Iris pigment epithelial cell (primary cell): ENCODE measurements at places on chromosomes 3 and 15.
A peak's percentile ranks its signal among the peaks of the same experiment; 100 is the strongest.

DNA sequence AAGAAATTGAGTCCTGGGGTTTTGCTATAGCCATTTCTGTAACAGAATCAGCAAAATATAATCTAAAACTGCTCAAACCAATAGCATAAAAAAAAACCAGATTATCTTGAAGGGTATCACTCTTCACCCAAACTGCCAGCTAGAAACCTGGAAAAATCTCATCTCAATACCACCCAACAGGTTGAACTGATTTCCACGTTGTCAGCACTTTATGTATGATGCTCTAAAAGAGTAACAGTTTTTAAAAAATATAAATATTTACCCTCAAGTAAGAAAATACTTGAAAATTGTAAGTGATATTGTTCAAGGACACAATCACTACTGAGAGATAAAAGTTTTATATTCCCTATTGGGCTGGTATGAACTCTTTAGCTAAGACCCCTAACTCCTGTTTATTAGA is 451.3 kb downstream of the EPHA3 start:
- no peak for DNase-seq

DNA sequence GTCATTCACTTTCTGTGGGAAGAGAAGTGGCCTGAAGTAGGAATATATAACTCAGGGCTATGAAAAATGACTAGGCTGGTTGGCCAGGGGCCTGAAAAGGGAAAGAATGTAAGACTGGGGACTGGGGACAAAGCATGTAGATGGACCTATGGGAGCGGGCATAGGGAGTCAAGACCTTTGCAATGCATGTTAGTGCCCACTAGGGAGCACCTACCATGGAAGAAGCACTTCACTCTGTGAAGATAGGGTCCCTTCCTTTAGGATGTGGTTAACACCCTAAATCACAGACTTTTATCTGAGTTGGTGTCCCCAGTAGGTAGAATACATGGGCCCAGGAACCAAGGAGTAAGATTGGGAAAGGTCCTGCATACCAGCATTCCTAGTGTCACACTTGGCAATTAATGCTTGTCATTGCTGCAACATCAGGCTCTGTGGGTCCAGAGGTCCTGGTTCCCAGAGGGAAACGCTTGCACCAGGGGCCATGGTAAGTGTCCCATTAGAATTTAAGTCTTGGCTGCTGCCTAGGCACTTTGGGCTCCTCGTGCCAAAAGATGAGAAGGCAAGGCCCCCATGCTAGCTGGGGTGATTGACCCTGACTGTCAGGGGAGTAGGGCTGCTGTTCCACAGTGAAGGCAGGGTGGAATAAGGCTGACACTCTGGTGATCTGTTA is 79.6 kb downstream of the CRYGS start:
- no peak for DNase-seq

DNA sequence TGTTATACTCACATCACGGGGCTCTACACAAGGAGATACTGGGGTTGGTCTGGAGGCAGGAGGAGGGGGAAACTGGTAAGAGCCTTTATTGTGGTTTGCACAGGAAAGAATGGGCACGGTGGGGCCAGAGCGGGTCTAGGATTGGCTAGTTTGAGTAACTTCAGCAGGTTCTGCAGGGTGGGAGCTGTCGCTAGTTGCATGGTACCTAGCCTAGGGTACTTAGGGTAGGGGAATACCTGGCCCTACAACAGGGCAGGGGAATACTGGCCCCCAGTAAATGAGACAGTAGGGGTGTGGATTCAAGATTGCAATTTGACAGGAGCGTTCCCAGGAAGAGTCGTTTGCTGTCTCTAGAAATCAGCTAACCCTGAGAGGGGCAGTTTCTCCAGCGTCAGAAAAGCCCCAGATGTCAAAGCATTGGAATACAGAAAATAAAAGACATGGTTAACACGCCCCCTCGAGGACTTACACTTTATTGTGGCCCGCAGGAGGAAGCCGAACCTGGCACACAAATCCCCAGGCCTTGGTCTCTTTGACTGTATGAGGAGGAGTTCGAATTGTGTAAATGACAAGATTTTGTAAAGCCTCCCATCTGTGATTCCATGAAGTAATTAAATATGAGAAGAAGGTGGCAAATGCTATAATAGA is 32.0 kb downstream of the ST8SIA2 start:
- no peak for DNase-seq

- DNase-seq = no peak
Observed at GRCh38 chr3:131901686-131902085, 133.1 kb downstream of the CPNE4 start.

- no peak for DNase-seq
Observed at GRCh38 chr3:66863205-66864111, 134.6 kb upstream of the KBTBD8 start.

- no peak for DNase-seq
Observed at GRCh38 chr15:22226034-22226790, 145.9 kb downstream of the OR4M2 start.

DNA sequence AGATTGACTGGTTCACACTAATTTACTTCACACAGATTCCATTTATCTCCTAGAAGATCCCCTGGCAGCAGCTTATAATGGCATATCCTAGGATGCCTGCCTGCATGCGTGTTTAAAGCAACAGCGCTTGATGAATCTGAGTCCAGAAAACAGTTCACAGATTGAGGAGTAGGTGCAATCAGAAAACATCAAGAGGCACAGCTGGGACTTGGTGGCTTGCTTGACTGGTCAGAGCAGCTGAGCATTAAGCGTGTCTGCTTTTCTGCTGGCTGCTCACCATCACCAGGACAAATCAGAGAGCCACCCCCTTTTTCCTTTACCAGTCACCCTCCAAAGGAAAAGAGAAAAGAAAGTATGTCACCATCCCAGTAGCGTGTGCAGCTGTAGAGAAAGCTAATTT is 223.6 kb downstream of the WDR72 start:
- DNase-seq = no peak

DNA sequence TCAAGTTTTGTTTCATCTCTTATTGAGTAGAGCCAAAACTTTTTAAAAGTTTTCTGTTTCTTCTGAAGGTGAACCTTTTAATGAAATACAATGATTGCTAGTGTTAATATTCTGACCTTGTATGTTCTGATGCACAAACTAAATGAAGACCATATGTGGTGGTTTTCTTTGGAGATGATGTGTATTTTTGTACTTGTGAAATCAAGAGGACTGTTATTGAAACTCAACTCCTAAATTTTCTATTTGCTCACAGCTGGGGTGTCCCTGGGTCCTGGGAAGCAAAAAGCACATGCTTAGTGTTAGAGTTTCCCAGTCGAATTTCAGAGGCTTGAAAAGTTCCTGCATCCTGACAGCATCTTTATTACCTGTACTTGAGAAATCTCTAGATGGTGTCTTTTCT is 1185.8 kb upstream of the ALCAM start:
- DNase-seq = no peak

- peak; percentile 74 for DNase-seq
Observed at GRCh38 chr15:40081691-40082194, 26.9 kb downstream of the BMF start.

- peak; percentile 55 for DNase-seq
Observed at GRCh38 chr15:79003301-79003700, 58.5 kb upstream of the CTSH start.

DNA sequence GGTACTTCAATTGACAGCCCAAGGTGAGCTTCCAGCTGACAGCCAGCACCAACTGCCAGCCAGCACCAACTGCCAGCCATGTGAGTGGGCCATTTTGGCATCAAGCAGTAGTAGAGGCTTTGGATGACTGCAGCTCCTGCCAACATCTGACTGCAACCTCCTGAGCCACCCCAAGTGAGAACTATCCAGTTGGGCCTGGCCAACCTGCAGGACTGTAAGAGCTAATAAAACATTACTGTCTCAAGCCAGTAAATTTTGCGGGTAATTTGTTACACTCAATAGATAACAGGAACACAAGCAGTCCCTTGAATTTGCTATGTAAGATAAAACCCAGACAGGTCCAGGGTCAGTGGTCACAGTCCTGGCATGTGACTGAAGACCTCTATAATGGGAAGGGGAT is 29.7 kb downstream of the EPHB1 start:
- no peak for DNase-seq

GRCh38 chr3:138051947-138052802 is 42.2 kb downstream of the CLDN18 start:
- peak; percentile 63 for DNase-seq

DNA sequence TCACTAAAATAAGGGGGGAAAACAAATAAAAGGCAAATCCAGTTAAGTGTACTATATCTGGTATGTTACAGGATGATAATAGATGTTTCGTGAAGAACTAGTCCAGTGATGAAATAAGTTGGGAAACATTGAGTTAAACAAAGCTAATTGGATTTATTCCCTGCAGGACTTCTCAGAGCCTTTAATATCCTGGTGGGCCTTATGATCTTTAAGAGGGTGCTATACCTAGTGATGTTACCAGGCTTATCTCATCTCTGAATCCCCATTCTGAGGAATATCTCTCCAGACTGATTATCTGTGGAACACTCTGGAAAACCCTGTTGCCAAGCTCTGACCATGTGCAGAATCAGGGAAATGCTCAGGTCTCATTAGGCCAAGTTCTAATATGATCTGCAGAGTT is 54.8 kb upstream of the POMGNT2 start:
- no peak for DNase-seq

- DNase-seq = no peak
Observed at GRCh38 chr3:174596447-174596982, 262.6 kb upstream of the NAALADL2 start.

- DNase-seq = peak; percentile 96
Observed at GRCh38 chr3:124263168-124263567, 271.2 kb upstream of the ROPN1 start.

GRCh38 chr3:194552327-194552949 is 65.6 kb upstream of the ATP13A3 start:
- DNase-seq = no peak

DNA sequence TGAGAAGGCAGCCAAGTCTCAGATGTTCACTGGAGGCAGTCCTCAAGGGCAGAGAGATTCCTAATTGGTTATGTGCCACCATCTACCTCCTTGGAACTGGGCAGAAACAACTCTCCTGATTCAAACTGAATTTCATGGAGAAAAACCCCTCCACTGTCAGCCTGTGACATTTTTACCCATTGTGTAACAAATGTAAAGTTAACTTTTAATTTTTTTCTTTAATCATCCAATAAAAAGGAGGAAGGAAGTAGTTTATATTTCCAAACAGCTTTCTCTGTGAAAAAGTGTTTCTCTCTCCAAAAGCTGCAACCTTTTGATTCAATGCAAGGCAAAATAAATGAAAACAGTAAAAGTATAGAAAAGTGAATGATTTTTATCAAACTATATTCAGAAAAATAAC is 510 bp upstream of the COLQ start:
- DNase-seq = no peak

GRCh38 chr15:50176869-50177268 is 5.1 kb upstream of the SLC27A2 start:
- peak; percentile 61 for DNase-seq

- DNase-seq = no peak
Observed at GRCh38 chr3:129947538-129948240, 26.8 kb upstream of the TRH start.

DNA sequence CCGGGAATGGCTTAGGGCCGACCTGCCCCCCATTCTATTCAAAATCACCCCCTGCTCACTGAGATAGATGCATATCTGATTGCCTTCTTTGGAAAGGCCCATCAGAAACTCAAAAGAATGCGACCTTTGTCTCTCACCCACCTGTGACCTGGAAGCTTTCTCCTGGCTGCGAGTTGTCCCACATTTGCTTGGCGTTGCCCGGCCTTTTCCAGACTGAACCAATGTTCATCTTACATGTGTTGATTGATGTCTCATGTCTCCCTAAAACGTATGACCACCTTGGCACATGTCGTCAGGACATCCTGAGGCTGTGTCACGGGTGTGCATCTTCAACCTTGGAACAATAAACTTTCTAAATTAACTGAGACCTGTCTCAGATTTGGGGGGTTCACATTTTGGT is 3.4 kb upstream of the MUC20 start:
- no peak for DNase-seq

GRCh38 chr3:115169808-115170207 is 22.7 kb upstream of the ZBTB20 start:
- no peak for DNase-seq

GRCh38 chr3:172046268-172046915 is 7.0 kb downstream of the FNDC3B start:
- DNase-seq = peak; percentile 56

- no peak for DNase-seq
Observed at GRCh38 chr3:40793730-40794129, 269.0 kb downstream of the ZNF621 start.

- DNase-seq = no peak
Observed at GRCh38 chr15:26773067-26773877, 406 bp upstream of the GABRB3 start.

GRCh38 chr3:40580494-40581091 is 55.8 kb downstream of the ZNF621 start:
- DNase-seq = peak; percentile 62

GRCh38 chr3:64578797-64579196 is 109.0 kb downstream of the ADAMTS9 start:
- peak; percentile 8 for DNase-seq

DNA sequence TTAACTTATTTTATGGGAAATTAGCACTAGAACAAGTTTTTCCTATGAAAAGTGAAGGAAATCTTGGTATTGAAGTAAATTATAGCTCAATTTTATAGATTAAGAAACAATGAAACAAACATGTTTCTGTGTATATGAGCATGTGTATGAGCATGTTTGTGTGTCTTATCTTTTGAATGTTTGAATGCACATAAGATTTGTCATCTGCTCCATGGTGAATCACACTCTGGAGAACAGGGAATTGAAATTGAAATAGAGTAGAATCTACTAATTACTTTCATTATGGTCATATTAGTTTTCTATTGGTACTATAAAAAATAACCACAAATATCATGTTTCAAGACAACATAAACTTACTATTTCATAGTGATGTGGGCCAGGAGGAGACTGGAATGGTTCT is 646.6 kb downstream of the OTOL1 start:
- peak; percentile 33 for DNase-seq

- peak; percentile 83 for DNase-seq
Observed at GRCh38 chr3:187740421-187741399, 4.6 kb downstream of the BCL6 start.

DNA sequence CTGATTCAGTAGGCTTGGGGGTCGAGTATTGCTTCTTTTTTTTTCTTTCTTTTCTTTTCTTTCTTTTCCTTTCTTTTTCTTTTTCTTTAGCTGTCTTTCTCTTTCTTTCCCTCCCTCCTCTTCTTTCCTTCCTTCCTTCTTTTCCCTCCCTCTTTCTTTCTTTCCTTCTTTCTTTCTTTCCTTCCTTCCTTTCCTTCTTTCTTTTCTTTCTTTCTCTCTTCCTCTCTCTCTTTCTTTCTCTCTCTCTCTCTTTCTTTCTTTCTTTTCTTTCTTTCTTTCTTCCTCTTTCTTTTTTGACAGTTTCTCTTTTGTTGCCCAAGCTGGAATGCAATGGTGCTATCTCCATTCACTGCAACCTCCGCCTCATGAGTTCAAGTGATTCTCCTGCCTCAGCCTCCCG is 36.0 kb downstream of the TM4SF4 start:
- DNase-seq = no peak

- no peak for DNase-seq
Observed at GRCh38 chr15:74960286-74960685, 3.7 kb upstream of the RPP25 start.

DNA sequence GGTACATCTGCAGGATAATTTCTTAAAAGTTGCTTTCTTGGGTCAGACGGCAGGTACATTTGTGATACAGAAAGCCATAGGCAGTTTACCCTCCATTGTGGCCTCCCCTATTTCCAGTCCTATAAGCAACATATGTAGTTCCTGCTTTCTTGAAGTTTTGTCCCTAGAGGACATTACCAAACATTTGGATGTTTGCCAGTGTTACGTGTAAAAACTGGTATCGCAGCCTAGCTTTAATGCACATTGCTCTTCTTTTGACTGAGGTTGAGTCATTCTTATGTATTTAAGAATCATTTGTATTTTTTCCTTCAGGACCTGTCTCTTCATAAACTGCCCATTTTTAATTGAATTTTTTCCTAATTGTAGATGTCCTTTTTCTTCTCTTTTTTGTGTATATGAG is 114.3 kb downstream of the DIPK2A start:
- peak; percentile 12 for DNase-seq
